GM03348 (cell line): ENCODE measurements at places on chromosomes 16 and 17.

GRCh38 chr16:83768986-83769385 lies 38.8 kb upstream of the HSBP1 start:
- DNase-seq: no peak

DNA sequence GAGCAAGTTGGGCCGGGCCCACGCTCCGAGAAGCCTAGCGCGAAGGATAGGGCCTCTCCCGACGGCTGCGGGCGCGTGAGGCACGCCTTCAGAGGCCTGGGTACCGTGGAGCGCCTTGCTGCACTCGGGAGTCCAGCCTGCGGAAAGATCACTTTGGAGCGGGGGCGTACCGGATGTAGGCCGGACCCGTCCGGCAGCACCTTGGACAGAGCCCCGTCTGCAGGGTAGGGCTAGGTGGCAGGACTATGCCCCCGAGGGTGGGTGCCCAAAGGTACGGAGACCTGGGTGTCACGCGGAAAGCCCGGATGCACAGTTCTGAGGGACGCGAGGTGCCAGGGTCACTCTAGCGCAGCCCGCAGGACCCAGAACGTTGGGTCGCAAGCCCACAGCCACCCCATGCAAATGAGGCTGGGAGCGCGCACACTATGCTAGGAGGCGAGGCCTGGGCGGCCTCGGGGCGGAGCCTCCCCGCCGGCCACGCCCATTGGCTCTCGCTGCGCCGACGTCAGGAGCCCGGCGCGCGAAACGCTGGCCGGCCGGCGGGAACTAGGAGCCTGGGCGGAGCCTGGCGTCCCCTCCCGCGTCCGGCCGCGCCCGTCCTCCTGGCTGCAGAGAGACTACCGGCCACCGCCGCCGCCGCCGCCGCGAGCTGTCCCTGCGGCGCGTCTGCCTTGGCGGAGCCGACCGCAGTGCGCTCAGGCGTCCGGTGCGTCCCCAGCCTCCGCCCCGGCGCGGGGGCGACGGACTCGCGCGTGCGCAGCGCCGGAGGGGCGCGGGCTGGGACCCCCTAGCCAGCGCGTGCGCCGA lies at the start of gene PAQR4:
Gene PAQR4, plus strand, starts transcription at position 611 of the 807 bp plus-strand sequence. CDS start 327 bp downstream, outside the sequence.
- DNase-seq: peak; percentile 97

DNA sequence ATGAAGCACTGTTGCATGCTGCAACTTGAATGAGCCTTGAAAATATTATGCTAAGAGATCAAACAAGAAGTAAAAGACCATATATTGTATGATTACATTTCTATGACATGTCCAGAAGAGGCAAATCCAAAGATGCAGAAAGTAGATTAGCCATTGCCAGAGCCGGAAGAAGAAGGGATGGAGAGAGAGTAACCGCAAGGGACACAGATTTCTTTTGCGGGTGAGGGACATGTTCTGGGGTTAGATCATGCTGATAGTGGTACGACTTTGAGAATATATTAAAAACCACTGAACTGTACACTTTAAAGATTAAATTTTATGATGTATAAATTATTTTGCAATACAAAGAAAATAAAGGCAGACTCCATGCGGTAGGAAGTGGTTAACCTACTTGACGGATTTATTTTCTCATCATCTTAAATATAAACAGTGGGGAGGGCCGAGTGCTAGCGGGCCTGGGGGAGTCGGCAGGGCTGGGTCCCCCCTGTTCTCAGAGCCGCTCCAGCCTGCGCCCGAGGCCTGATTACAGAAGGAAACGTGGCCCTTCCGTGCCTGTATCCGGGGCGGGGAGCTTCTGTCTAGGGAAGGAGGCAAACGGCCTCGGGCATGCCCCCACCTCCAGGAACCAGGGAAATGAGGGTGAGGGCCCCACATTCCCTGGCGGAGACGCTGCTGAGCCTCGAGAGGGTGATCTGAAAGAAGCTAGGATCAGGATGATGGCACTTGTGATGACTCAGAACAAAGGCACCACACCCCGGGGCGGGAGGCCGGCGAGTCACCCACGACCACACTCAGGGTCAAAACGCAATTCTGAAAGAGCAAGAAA lies 48.0 kb downstream of the SHCBP1 start:
- DNase-seq: peak; percentile 41

GRCh38 chr16:27193300-27193990 lies 9.9 kb upstream of the KDM8 start:
- DNase-seq: no peak

- DNase-seq: no peak
Observed at GRCh38 chr17:68301438-68301959, 10.2 kb downstream of the ARSG start.

DNA sequence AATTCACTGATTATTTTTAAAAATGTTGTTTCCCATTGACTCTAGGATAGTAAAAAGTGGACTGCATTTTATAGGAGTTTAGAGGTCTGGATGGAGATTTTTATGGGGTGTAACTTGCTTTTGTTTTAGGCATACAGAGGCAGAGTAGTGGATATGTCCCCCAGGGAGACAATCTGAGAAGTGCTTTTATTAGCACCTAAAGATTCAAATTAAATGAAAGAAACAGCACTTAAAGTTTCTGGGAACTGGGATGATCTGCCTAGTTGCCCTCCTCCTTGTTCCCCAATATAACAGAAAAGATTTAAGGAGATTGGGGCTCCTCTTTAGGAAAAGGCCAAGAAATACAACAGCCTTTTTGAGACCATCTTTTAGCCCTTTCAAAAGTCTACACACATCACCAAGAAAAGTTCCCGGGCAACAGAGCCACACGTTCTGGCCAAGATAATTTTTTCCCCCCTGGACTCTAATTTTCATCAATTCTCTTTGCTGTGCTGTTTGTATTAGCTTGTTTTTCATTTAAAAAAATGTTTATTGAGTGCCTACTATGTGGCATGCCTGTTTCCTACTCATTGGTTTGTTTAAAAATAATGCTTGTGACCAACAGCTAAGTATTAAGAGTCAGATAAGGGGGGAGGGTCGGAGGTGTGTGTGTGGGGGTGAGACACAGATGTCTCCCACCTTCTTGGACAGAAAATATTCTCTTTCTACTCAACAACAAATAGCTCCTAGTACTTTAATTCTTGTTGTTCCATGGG lies 2.5 kb upstream of the IGF2BP1 start:
- DNase-seq: no peak

DNA sequence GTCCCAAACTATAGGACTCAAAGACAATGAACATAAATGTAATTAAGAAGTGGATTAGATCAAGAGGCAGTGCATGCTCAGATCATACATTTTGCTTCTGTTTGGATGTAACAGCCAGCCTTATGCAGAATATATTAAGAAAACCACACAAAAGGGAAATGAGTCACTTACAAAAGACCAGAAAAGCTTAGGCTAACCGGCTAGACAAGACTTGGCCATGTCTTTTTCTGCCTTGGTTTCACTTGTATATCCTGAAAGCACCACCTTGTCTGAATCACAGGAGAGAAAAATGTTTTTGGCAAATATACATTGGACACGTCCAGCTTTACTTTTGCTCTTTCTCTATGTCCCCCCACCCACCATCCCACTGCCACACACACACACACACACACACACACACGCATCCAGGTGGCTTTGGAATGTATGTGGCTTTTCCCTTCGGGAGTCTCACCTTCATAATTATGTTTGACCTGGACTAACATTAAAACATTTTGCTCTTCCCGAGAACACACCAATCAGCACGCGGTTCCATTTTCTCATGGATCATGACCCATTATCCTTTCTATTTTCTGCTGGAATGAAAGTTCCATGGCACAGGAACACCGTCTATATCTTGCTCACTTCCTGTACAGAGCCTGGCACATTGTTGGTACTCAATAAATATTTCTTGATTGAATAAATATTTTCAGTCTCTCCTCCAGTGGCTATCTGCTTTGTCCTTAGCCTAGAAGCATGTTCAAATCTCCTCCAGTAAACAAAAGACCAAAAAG lies 64.6 kb downstream of the CDK5R1 start:
- peak; percentile 59 for DNase-seq

GRCh38 chr17:77654850-77655249 lies 303.7 kb upstream of the TNRC6C start:
- no peak for DNase-seq

GRCh38 chr17:77163001-77163400 lies 22.2 kb downstream of the SEC14L1 start:
- DNase-seq: no peak

GRCh38 chr17:70172923-70173322 lies 3.6 kb downstream of the KCNJ2 start:
- peak; percentile 48 for DNase-seq

- no peak for DNase-seq
Observed at GRCh38 chr16:20166531-20167235, 93.0 kb upstream of the GPR139 start.

DNA sequence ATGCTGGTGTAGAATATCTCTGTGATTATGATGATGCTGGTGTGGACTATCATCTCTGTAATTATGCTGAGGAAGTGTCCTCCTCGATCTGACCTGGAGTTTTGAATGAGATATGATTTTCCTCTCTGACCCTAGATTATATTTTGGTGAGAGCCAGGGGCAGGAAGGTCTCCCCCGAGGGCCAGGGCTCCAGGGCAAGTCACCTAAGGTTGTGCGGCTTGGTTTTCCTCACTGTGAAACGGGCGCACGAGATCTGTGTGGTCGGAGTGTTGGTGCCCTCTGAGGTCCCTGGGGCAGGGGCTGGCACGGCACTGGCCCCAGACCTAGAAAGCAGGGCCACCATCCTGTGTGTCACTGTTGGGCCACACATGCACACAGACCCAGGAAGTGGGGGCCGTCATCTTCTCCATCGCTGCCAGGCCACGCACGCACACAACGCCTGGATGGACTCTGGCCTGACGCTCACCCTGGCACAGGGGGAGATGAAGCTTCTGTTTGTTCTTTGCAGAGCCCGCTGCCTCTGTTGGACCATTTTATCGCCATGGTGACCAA lies 67.7 kb upstream of the ZNF469 start:
- no peak for DNase-seq

DNA sequence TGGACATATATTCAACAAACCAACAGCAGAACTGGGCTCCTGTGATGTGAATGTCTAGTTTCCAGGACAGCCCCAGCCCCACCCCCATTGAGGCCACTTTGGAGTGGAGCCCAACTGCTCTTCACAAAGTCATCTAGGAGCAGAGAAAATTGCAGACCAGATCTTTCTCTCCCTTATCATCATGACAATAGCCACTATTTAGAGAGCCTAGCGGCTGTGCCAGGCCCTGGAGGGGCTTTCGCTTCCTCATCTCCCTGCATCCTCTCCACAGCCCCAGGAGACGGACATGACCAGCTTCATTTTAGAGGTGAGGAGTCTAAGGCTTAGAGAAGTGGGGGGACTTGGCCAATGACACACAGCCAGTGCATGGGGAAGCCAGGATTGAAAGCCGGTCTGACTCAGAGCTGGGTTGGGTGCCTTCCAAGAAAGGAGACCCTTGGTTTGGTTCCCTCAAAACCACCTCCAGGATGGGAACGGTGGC lies 1.4 kb downstream of the PRSS8 start:
- DNase-seq: no peak

DNA sequence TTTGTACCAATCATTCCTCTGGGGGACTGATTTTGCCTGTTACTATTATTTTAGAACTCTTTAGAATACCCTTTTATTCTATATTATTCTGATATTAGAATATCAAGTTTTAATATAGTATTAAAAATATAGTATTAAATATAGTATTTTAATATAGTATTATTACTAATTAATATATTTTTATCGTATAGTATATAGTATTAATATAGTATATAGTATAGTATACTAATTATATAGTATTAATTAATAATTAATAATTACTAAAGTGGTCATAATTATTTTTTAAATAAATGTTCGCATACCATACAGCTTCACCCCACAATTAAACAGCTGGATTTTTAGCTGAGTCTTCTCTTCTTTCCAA lies 73.3 kb downstream of the GNAO1 start:
- DNase-seq: no peak

- DNase-seq: no peak
Observed at GRCh38 chr17:18143044-18143936, 34.7 kb downstream of the MYO15A start.

- no peak for DNase-seq
Observed at GRCh38 chr17:60455378-60455777, 33.1 kb downstream of the CHCT1 start.

- DNase-seq: no peak
Observed at GRCh38 chr16:83397601-83398291, 410.0 kb upstream of the HSBP1 start.

DNA sequence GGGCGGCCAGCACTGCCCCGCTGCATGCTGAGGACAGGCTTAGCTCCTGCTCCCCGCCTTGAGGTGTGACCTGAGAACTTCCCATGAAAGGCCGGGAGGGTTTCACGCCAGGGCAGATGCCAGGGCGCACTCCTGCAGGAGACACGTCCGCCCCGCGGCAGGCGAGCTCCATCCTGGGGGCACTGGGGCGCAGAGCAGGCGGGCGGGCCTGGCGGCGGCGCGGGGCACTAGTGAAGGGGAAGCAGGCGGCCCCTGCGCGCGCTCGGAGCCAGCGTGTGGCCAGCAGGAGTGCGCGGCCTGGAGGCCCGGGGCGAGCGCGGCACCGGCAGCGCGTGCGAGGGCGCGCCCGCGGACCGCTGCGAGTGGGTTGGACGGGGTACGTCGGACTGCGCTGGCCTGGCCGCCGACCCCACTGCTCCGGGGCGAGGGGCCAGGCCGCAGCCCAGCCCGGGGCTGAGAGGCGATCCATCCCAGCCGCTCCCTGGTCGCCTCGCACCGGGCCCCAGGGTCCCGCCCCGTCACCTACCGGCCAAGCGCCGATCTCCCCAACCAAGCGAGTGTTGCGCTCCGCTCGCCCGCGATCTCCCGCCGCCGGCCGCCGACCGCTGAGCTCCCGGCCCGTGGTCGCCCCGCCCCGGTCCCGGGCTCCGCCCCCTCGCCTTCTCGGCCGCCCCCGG lies at the start of gene MAP3K14:
Gene MAP3K14, minus strand, starts transcription at position 587 of the 677 bp plus-strand sequence. CDS start 26,275 bp downstream, outside the sequence.
- DNase-seq: peak; percentile 83

GRCh38 chr17:68349157-68349556 lies 57.9 kb downstream of the ARSG start:
- DNase-seq: no peak

DNA sequence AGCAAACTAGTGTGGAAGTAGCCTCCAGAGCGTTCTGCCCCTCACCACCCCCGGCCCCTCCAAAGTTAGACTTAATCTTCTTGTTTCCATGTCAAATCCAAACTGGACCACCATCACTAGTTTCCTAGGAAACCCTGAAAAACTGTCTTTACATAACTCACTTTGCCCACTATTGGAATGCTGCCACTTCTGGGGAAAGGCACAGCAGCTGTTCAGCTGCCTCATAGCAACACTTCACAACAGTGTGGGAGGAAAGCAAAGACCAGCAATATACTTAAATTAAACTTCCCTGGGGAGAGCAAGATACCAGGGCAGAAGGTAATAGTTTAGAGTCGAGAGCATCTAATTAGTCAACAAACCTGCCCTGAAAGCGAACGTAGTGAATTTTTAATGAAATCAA lies 452.2 kb downstream of the KCNJ2 start:
- DNase-seq: no peak

DNA sequence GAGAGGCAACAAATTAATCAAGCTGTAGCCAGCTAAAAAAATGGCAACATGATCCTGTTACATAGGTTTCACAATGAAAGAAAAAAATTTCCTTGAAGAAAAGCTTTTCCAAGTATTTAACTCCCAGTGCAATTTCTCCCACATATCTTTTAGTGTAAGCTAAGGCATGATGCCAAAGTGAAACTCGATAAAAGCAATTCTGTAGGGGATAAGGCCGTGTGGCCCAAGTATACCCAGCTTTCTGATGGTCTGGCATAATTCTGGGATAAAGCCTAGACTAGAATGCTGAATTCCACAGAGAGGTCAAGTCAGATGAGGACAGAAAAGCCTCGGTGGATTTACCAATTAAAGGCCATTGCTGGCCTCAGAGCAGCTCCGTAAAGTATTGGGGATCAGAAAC lies 36.2 kb downstream of the CTCF start:
- no peak for DNase-seq
